T-cell (primary cell): ENCODE measurements at places on chromosomes 5 and 9. TPM values are rescaled to one million over a fixed set of nuclear protein-coding genes. Genes with fewer than 3 reads are reported as not detected.

DNA sequence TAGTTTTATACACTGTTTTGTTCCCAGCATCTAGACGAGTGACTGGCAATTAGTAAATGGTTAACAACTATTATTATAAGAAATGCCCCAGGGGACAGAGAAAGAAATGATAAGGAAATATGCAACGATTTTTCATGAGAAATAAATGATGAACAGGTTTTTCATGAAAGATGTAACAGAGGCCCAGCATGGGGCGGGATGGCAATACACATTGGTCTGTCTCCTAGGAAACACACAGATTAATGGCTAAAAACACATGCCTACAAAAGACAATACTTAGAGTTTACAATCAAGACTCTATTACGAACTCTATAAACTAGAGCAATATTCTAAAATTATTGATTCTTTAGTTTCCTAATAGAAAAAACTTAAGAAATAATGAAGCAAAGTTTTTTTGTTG, 441.5 kb upstream of the CDH9 start:
- H3K27ac ChIP-seq = no peak overlapping the region
- H3K4me3 ChIP-seq = no peak overlapping the region
- H3K36me3 ChIP-seq = no peaks in the 10 kb centered on the region

- H3K4me3 ChIP-seq = no peak overlapping the region
- H3K4me1 ChIP-seq = peaks cover 11% of the 10 kb centered on the region
- no peak overlapping the region for H3K27ac ChIP-seq
These were observed 19.5 kb upstream of the SERINC5 start for GRCh38 chr5:80275347-80275746.

GRCh38 chr5:155728857-155729683, 597.9 kb upstream of the SGCD start:
- H3K36me3 ChIP-seq = no peaks in the 10 kb centered on the region
- H3K27me3 ChIP-seq = peaks cover 24% of the 10 kb centered on the region
- no peak overlapping the region for H3K27ac ChIP-seq

- H3K27ac ChIP-seq = no peak overlapping the region
- H3K36me3 ChIP-seq = no peaks in the 10 kb centered on the region
- H3K27me3 ChIP-seq = no peaks in the 10 kb centered on the region
- H3K4me1 ChIP-seq = no peaks in the 10 kb centered on the region
- DNase-seq = no peak
- no peak overlapping the region for H3K4me3 ChIP-seq
These were observed 228.0 kb downstream of the DCP2 start for GRCh38 chr5:113204525-113205161.

SUSD1 gene
- 10.3 TPM for total RNA-seq

LECT2 gene
- total RNA-seq = not detected

- no peaks in the 10 kb centered on the region for H3K4me1 ChIP-seq
- H3K27me3 ChIP-seq = no peaks in the 10 kb centered on the region
- no peak for DNase-seq
- H3K27ac ChIP-seq = no peak overlapping the region
- H3K36me3 ChIP-seq = no peaks in the 10 kb centered on the region
- H3K4me3 ChIP-seq = no peak overlapping the region
These were observed 418.3 kb downstream of the HCN1 start for GRCh38 chr5:45277860-45278259.

DNA sequence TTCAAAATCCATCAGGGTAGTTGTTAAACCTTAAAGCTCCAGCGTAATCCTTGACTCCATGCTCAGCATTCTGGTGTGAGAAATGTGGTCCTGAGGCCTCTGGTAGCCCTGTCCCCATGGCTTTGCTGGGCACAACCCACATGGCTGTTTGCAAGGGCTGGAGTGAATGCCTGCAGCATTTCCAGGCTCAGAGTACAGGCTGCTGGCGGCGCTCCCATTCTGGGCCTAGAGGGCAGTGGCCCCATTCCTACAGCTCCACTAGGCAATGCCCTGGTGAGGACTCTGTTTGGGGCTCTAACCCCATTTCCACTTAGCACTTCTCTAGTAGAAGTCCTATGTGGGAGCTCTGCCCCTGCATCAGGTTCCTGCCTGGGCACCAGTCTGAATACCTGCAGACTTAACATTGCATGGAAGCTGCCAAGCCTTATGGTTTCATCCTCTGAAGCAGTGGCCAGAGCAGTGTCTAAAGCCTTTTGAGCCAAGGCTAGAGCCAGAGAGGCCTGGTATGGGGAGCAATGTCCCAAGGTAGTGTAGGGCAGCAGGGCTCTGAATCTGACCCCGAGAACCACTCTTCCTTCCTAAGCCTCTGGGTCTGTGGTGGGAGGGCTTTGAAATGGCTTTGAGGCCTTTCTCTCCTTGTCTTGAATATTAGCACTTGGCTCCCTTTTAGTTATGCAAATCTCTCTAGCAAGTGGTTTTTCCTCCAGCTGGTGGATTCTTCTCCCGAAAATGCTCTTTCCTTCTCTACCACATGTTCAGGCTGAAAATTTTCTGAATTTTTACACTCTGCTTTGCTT, 5.8 kb upstream of the ALDH1A1 start:
- no peaks in the 10 kb centered on the region for H3K36me3 ChIP-seq
- peaks cover 6% of the 10 kb centered on the region for H3K27me3 ChIP-seq
- no peak for DNase-seq
- H3K4me3 ChIP-seq = no peak overlapping the region
- H3K4me1 ChIP-seq = no peaks in the 10 kb centered on the region

GRCh38 chr5:1312206-1312605, 17.3 kb upstream of the TERT start:
- no peaks in the 10 kb centered on the region for H3K36me3 ChIP-seq
- H3K4me1 ChIP-seq = peaks cover 53% of the 10 kb centered on the region
- no peak overlapping the region for H3K4me3 ChIP-seq
- no peak overlapping the region for H3K27ac ChIP-seq

VAV2 gene
- 7.5 TPM for total RNA-seq

- no peaks in the 10 kb centered on the region for H3K36me3 ChIP-seq
- no peaks in the 10 kb centered on the region for H3K27me3 ChIP-seq
- no peak overlapping the region for H3K4me3 ChIP-seq
- no peaks in the 10 kb centered on the region for H3K4me1 ChIP-seq
- no peak for DNase-seq
These were observed 527.1 kb upstream of the ARRDC3 start for GRCh38 chr5:91910247-91910646.

DNA sequence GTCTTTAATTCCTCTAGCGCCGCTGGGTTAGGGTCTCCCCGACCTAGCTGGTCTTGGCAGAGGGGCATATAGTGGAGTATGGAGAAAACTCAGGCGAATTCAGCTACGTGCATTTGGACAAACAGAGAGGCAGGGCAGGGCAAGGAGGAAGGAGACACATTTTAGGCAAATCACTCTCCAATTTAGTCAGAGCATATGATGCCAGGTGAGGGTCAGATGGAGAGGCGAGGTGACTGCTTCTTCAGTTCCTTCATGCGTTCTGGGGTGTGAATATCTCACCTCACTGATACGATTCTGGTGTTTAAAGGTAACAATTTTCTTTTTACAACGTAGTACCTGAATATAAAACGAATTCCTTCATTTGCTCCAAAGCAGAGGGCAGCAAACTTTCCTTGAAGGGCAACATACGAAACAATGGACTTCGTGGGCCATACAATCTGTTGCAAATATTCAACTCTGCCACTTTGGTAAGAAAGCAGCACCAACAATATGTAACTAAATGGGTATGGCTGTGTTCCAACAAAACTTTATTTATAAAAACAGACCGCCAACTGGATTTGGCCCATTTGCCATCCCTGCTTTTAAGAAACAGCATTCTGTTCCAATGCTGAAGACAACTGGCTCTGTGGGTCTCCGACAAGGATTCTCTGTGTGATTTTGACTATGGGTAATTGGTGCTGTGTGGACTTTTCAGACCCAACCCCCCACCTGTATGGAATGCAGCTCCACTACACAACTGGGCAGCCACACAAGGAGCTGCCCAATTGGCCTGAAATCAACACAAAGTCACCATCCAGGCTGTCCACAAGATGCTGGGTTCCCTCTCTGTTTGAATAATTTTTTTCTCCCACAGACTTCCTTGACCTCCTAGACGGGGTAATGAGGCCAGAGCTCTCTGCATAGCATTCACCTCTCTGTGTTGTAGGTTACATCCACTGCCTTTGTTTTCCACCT, 53.8 kb downstream of the RAPGEF1 start:
- peaks cover 17% of the 10 kb centered on the region for H3K4me1 ChIP-seq
- H3K27me3 ChIP-seq = no peaks in the 10 kb centered on the region
- no peak overlapping the region for H3K27ac ChIP-seq
- no peaks in the 10 kb centered on the region for H3K36me3 ChIP-seq
- no peak for DNase-seq

- no peaks in the 10 kb centered on the region for H3K4me1 ChIP-seq
- no peaks in the 10 kb centered on the region for H3K36me3 ChIP-seq
- DNase-seq = no peak
- H3K4me3 ChIP-seq = no peak overlapping the region
These were observed 13.5 kb upstream of the NIPAL4 start for GRCh38 chr5:157446412-157446935.

EQTN gene
- not detected for total RNA-seq

GAPVD1 gene
- total RNA-seq = 64.2 TPM

DNA sequence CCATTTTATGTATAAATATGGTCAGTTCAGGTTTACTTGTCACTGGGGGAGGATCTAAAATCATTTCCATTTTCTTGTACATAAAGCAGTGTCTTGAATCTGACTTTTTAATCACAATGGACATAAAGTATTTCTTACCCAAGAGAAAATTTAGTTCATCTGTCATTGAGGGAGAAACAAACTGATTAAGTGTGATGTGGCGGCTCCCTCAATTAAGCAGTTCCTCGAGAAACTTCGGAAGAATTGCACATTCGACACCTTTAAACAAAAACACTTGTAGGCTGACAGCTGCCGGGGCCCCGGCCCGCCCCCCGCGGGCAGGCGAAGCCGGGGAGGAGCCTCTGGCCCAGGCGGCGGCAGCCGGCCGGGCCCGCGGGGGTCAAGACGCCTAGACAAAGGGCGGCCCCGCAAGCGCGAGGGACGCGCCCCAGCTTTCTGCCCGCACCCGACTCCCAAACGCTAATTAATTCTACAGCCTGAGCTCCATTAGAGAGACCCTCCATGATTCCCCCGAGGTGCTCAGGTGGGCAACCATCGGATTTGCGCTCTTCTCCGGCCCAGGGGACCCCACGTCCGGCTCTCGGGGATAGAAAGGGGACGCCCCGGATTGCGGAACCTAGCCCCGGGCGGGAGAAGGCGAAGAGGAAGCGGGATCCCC, 750 bp downstream of the TRIM36 start:
- no peak overlapping the region for H3K27ac ChIP-seq
- DNase-seq = no peak
- peaks cover 8% of the 10 kb centered on the region for H3K4me1 ChIP-seq
- peak overlapping the region; percentile 80 for H3K4me3 ChIP-seq
- H3K27me3 ChIP-seq = peaks cover 63% of the 10 kb centered on the region

- no peak overlapping the region for H3K27ac ChIP-seq
- H3K27me3 ChIP-seq = peaks cover 13% of the 10 kb centered on the region
- H3K4me3 ChIP-seq = no peak overlapping the region
- no peak for DNase-seq
- no peaks in the 10 kb centered on the region for H3K4me1 ChIP-seq
These were observed 52.1 kb upstream of the PITX1 start for GRCh38 chr5:135085936-135086725.

FAT2 gene
- total RNA-seq = not detected

DNA sequence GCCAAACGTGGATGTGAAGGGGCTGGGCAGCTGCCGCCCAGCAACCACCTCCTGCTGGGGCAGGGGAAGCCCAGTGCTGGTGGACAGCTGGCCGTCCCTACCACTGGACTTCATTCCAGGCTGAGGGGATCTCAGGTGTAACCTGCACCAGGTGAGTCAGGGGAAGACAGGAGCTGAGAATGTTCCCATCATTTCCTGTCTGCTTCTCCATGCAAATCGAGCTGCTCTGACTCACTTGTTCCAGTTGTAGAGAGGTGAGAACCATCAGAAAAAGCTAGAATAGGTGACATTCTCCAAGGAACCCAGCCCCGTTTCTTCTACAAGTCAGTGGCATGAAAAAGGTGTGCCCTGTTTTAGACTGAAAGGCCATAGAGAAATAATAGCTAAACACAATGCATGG, 21.8 kb upstream of the BARX1 start:
- no peaks in the 10 kb centered on the region for H3K4me1 ChIP-seq
- no peak overlapping the region for H3K4me3 ChIP-seq
- peaks cover 37% of the 10 kb centered on the region for H3K27me3 ChIP-seq
- no peak for DNase-seq

DNA sequence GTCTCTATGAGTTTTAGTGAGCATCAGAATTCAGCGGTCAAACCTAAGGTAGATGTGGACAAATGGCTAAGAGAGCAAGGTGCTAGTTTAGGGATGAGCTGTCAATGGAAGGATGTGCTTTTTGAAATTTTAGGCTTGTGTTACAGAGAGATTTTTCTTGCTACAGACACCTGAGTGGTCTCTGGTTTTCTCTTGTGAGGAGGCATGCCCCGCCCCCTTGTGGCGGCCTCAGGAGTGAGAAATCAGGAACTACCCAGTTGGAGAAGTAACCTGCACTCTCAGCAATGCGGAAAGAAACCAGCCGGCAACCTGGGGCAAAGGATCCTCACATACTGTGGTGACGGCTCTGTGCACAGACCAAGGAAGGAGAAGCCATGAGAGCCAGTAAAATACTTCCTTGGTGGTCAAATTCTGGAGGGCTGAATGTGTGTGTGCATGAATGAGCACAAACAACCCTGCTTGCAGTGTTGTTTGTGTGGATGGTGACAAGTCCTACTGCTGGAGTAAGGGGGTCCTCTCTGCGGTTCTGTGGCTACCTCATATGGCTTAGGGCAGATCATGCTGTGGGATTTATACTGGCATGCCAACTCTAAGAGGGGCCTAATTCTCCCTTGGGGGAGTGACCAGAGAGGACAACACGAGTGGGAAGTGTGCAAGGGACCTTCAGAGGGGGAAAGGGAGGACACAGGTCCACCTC, 16.7 kb upstream of the HSD17B4 start:
- peaks cover 4% of the 10 kb centered on the region for H3K4me1 ChIP-seq
- peak; percentile 75 for DNase-seq
- no peak overlapping the region for H3K4me3 ChIP-seq
- H3K36me3 ChIP-seq = no peaks in the 10 kb centered on the region

OBP2B gene
- total RNA-seq = not detected

C9orf153 gene
- total RNA-seq = 0.66 TPM

DNAJC25 gene
- 4.5 TPM for total RNA-seq

ZNF883 gene
- total RNA-seq = 0.73 TPM
